HEK293T (cell line): ENCODE measurements at places on chromosomes 4 and X.

- peak; percentile 32 for DNase-seq
Observed at GRCh38 chr4:84582988-84583875, at the start of gene CDS1. Gene CDS1 (plus strand): TSS chr4:84583127. CDS start chr4:84583402, 275 bp downstream.

GRCh38 chrX:149497626-149498025 lies 7.5 kb downstream of the IDS start:
- no peak for DNase-seq

GRCh38 chr4:183601381-183601780 lies 57.6 kb downstream of the RWDD4 start:
- DNase-seq, result no peak

- no peak for DNase-seq
Observed at GRCh38 chr4:23736466-23736865, 153.4 kb downstream of the PPARGC1A start.

DNA sequence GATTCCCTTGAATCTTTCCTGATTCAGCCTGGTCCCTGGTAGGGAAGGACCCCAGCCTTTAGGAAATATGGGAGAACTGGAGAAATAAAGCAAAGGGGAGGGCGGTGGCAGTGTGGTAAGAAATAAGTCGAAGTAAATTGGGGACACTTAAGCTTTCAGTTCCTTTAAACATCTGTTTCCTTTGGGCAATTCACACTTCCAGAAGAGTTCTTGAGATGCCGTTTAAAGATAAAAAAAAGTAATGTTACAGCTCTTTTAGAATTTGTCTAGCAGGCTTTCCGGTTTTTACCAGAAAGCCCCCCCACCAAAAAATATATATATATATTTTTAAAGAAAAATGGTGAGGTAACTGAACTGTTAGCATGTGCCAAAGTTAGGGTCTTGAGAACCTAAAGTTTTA lies 46.6 kb downstream of the TSPAN7 start:
- DNase-seq, result no peak

DNA sequence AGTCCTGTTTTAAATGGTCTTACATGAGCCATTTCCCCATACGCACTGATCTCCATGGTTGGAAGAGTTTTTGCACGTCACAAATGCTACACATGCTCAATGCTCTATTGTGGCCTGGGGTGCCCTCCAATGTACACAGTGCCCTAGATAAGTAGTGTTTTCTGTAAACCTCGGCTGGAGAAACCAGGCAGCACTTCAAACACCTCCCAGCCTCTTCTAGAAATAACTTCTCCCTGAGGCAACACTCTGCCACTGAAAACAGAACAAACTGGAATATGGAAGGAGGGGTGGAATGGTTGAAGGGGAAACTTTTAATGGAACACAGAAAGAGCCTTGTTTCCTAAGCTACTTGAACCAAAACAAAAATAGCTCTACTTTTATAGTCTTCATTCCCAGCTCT lies 123.9 kb upstream of the CBR4 start:
- DNase-seq, result no peak

GRCh38 chrX:149275836-149276235 lies 229.3 kb downstream of the IDS start:
- DNase-seq, result no peak

GRCh38 chr4:140054861-140055260 lies 99.1 kb downstream of the MAML3 start:
- DNase-seq, result no peak

GRCh38 chr4:36241771-36242170 lies 2.5 kb downstream of the ARAP2 start:
- DNase-seq, result no peak

DNA sequence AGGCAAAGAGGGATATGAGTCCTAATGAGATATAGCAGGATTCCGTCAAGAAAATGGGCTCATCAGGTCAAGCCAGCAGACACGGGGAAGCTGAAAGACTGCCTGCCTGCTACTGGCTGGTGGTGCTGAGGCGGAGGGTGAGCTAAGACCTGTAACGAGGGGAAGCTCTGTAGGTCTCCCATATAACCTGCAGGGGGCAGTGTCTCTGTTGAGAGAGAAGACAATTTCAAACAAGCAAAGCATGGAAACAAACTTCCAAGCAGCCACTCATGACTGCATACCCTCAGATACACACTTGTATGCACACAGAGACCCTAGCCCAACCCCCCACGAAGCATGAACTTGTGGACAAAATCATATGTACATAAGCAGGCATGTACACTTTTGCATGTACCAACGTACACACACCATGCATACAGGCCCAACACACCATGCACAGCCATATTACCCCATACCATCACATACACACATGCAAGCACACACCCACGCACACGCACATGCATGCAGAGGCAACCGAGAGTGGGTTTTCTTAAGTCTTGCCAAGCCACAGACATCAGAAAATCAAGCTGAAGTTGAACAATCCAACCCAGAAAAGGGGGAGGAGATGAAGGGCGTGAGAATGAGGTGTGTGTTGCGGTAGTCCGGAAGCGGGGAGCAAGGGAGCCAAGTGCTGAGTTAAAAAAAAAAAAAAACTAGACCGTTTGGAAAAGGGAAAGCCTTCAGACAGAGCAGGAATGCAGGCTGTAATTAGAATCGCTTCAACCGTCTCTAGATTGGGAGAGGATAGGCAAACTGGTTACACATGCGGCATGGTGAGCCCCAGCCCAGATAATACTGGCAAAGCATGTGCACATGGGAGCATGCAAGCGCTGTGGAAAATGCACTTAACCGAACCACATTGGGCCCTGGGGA lies 71.0 kb downstream of the PJA1 start:
- DNase-seq, result peak; percentile 79

DNA sequence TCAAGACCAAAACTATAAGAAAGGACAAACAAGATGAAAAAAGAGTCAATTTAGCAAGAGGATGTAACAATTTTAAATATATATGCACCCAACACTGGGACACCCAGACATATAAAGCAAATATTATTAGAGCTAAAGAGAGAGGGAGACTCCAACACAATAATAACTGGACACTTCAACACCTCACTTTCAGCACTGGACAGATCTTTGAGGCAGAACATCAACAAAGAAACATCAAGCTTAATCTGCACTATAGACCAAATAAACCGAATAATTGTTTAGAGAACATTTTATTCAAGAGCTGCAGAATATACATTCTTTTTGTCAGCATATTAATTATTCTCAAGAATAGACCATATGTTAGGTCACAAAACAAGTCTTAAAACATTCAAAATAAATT lies 109.7 kb upstream of the TET2 start:
- DNase-seq, result no peak

DNA sequence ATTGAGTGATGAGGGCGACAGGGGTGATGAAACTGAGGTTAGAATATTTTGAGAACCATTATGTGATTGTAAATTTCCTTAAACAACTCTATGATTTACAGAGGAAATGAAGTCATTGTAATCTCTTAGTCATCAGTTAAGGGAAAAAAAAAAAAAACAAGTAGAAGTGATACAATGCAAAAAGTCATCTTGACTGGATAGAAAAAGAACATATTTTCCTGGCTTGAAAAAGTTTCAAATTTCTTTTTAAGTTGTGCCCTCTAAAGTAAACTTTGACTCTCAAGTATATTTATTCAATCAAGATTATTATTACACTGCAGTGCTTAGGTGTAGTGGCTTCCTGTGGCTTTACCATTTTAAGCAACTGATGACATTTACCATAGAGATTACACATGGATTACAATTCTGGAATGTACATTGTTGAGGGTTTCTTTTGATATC lies 40.6 kb downstream of the GABRB1 start:
- no peak for DNase-seq

DNA sequence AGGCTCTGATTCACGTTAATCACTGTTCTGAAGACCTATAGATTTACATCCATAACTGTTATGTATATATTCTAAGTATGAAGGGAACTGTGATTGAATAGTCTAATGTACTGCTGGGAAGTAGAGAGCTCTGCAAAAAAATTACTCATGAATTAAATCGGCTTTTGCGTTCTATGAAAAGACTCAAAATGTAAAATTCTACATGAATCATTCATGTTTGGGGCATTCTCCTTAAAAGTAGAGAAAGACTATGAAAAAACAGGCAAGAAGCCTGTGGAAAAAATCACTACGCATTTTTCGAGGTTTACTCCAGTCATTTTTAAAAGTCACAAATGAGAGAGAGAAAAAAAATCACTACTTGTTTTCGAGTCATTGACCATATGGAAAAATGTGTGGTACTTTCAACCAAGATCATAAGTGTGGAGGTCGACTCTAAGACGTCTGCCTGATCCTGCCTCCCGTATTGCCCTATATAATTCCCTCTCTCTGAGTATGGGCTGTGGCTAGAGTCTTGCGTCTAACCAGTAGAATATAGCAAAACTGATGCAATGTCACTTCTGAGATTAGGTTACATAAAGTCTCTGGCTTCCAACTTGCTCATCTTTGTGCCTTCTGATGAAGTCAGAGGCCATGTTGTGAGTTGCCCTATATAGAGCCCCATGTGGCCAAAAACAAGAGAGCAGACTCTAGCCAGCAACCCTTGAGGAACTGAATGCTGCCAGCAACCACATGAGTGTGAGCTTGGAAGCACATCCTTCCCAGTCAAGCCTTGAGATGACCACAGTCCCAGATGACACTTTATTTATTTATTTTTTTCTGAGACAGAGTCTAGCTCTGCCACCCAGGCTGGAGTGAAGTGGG lies 32.1 kb upstream of the VEGFD start:
- DNase-seq, result no peak

- DNase-seq, result no peak
Observed at GRCh38 chrX:37846558-37846933, 825 bp downstream of the DYNLT3 start.

GRCh38 chrX:23385242-23385641 lies 50.6 kb downstream of the PTCHD1 start:
- DNase-seq, result no peak

GRCh38 chrX:110060846-110061537 lies 58.1 kb downstream of the TMEM164 start:
- no peak for DNase-seq

DNA sequence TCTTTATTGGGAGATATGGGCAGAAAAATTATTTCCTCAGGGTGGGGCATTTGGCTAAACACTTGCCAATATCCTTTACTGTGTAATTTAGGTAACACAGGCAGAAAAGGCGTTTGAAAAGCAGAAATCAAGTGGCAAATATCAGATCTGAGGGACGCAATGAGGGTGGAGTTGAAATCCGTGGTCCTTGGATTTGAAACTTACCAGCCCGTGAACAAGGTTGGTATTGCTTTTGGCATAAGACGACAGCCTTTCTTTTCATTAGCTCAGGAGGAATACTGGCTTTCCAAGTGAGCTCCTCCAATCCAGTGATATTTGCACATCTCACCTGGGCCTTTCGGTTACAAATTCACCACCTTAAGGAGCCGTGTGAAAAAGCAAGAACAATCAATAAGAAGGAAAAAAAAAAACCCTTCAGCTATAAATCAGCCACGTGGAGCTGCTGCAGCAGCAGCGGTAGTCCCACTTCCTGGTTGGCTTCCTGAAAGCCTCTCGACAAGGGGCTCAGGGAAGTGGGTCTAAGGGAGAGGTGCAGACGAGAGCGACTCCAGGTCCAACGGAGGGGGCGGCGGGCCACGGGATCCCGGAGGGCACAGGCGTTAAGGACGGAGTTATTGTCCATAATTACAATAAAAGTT lies 734 bp upstream of the GALNT7 start:
- DNase-seq, result peak; percentile 53

DNA sequence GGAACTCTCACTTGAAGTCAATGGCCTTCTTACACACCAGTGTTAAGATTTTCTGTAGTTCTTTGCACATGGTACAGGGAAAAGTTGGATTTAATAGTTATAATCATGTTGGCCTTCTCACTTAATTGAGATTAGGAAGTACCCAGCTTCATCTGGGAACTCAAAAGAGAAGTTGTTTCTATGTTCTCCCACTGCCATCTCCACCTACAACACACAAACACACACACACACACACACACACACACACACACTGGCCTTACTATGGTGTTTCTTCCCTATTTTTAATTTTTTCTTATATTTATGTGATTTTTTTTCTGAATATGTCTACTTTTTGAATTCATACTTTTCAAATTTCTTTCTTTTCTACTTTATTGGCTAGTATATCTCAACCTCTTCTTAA lies 10.0 kb upstream of the CHIC2 start:
- no peak for DNase-seq

GRCh38 chrX:30039768-30040167 lies 175.6 kb upstream of the MAGEB2 start:
- no peak for DNase-seq

- no peak for DNase-seq
Observed at GRCh38 chr4:103197765-103198110, 405 bp downstream of the CENPE start.

DNA sequence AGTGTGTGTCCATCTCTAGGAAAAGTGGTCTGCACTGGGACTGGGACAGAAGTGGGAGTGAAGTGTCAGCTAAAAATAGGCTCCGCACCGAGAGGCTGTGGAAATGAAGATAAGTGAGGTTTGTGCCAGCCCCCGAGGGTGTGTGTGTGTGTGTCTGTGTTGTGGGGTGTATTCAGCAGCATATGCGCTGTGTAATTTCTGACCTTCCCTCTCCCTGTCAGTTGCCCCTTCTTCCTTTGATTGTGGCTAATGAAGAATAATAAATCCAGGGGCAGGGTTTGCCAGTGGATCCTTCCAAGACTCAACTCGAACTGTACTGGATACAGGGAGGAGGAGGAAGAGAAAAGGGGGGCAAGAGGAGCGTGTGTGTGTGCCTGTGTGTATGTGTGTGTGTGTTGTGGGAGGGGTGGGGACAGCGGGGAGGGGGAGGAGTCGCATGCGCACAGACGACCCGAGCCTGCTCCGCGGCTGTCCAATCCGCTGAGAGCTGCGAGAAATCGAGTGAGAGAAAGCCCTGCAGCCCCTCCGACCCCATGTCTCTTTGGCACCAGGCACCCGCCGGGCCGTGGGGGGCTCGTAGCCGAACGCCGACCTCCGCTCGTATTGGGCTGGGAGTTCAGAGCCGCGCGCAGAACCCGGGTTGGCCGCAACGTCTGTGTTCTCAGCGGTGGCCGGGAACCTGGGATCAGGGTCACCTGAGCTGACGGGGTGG lies 916 bp upstream of the POU4F2 start:
- DNase-seq, result peak; percentile 39

- DNase-seq, result no peak
Observed at GRCh38 chrX:107729558-107730297, 45.9 kb downstream of the TSC22D3 start.

DNA sequence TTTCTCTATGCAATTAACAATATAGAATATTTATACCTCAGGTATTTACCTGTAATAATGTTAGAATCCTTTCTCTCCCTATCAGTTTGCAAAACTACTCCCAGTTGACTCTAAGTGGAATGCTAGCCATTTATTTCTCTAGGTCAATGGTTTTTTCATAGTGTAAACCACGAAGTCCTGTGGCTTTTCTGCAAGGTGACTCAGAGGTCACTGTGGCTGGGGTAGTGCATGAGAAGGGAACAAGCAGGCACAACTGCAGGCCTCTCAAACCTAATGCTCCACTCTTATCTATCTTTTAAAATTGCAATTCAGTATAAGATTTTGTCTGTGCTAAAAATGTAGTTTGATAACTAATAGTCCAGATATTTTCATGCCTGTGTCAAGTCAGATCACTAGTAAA lies 159.4 kb downstream of the ANTXR2 start:
- no peak for DNase-seq
